Stimulated activated CD4-positive, alpha-beta T cell treated with anti-CD3 and anti-CD28 coated beads, Interleukin-15, amount 100 ng/mL, for 1 hour (primary cell): ENCODE measurements at places on chromosomes 4 and X.

GRCh38 chr4:88163336-88163735 lies 4.9 kb upstream of the ABCG2 start:
- DNase-seq = no peak

DNA sequence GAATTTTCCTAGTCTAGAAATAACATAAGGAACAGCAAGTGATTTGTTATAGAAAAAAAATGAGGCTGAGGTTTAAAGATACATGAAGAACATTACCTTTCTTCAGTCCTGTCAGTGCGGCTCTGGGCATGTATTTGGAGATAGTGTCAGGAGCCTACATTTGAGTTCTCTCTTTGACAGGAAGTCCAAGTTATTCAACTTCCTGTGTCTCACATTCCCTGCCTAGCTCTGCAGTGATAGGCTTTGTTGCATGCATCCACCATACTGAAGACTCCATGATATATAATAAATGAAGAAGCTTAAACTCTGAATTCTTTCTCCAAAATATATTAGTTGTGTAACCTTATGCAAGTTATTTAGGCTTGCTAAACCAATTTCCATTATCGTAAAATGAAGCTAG lies 148.7 kb downstream of the RELL1 start:
- no peak for DNase-seq

GRCh38 chr4:100041646-100042045 lies 91.6 kb upstream of the H2AZ1 start:
- no peak for DNase-seq

DNA sequence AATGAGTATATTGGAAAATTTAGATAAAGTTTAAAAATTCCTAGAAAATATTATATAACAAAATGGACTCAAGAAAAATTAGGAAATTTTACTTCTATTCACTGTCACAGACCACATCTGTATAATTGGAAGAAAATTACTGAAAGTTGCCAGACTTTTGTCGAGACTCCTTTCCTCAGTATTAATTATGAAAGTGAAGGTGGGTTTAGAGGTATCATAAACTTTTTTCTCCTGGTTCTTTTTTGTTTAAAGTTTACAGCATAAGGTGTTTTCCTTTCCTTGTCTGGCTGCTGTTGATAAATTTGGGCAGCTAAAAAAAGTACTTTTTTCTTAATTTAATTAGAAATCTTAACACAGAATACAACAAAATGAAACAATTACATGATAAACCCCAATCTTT lies 6.7 kb upstream of the TEX13D start:
- DNase-seq = no peak

DNA sequence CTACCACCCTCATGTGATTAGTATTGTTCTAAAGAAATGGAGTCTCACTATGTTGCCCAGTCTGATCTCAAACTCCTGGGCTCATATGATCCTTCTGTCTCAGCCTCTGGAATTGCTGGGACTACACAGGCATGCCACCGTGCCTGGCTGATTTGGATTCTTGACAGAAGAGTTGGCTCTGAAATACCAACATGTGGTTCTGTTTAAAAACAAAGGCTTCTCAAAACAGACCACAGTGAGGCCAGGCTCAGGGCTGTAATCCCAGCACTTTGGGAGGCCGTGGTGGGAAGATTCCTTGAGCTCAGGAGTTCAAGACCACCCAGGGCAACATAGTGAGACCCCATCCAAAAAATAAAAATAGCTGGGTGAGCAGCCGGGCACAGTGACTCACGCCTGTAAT lies 126.7 kb downstream of the DHRSX start:
- no peak for DNase-seq

- no peak for DNase-seq
Observed at GRCh38 chrX:139844884-139845283, 88.0 kb downstream of the ATP11C start.

DNA sequence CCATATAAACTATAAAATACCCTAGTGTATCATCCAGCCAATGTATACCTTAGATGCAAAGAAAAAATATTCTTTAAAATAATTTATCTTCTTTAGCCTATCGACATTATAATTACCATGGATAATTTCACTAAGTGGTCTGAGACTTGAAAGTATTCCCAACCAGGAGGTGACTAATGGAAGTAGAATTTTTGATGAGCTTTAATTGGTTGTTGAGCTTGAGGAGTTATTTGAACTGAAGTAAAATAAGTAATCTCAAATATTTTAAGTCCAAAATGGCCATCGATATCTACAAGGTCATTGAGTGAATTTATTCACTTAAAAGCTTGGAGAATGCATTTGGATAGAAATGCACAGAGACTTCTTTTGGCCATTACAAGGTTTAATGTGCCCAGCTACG lies 436.2 kb downstream of the TLL1 start:
- no peak for DNase-seq

GRCh38 chr4:98193459-98194105 lies 50.3 kb upstream of the STPG2 start:
- no peak for DNase-seq

GRCh38 chr4:77352192-77352591 lies 195.2 kb downstream of the CCNG2 start:
- DNase-seq = no peak

DNA sequence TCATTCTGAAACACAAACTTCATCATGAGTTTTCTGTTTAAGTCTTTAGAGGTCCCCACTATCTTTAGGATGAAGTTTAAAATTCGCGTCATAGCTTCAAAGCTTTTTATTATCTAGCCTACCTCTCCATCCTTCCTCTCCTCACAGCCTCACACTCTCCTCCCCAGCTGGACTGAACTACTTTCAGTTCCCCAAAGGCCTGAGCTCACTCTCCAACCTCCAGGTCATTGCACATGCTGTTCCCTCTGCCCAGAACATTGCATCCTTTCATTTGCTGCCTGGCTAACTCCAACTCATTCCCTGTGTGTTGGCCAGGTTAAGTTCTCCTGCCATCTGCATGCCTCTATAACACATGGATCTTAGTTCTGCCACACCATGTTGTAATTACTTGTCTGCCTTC lies 2.9 kb upstream of the OTUD5 start:
- no peak for DNase-seq

- no peak for DNase-seq
Observed at GRCh38 chr4:11404431-11404830, 24.3 kb downstream of the HS3ST1 start.

DNA sequence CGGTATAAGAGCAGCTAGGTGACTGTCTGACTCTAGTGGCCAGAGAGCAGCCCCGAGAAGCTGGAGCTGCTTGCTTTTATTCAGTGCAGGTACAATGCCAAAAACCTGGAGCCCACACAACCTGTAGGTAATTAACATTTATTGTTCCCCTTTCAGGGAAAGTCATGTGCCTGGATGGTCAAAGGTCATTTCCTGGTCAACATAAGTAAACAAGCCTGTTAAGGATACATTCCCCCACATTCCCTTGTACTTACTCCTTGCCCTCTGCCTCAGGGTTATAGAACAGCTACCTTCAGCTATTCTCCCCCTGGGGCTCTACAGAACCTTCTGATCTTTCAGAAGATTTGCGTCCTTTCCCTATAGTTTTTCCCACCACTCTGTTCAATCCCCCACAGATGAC lies 253.4 kb downstream of the TMA16 start:
- DNase-seq = no peak

- DNase-seq = peak; percentile 38
Observed at GRCh38 chr4:7761720-7762119, 177.9 kb downstream of the AFAP1 start.

GRCh38 chr4:2441393-2442174 lies 22.8 kb downstream of the CFAP99 start:
- peak; percentile 42 for DNase-seq

- no peak for DNase-seq
Observed at GRCh38 chr4:121900132-121900983, 30.1 kb upstream of the BBS7 start.

DNA sequence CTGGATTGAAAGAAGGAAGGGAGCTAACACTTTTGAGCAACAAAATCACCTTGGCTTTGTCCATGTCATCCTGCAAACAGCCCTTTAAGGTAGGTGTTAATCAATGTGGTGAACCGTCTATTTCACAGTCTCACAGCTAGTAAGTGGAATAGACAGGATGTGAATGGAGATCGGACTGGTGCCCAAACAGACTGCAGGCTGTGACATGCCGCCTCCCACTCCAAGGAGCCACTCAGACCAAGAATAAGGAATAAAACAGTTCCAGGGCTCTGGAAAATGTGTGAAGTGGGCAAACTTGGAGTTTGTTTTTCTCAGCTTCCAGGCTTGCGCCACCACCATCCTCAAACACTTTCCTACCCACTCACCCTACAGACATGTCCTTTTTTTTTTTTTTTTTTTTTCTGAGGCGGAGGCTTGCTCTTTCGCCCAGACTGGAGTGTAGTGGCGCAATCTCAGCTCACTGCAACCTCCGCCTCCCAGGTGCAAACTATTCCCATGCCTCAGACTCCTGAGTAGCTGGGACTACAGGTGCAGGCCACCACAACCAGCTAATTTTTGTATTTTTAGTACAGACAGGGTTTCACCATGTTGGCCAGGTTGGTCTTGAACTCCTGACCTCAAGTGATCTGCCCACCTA lies 57.7 kb upstream of the SEC24B start:
- DNase-seq = no peak

DNA sequence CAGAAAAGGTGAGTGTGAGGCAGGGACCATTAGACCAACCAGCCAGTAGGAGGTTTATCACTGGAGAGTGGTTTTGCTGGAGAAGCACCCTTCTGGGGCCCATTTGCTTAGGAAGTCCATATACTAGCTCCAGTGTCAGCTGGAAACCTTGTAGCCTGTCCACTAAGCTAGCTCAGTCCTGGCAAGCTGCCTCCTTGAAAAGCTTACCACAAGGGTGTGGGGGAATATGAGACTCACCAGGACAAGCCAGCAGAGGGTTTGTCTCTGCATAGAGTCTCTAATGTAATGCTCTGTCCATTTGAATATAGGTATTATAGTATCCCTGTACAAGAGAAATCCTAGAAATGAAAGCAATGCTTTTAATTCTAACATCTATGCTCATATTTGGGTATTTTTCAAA lies 86.3 kb downstream of the FBXL5 start:
- no peak for DNase-seq

GRCh38 chr4:139901531-139902320 lies 236.1 kb downstream of the MGST2 start:
- DNase-seq = no peak

- DNase-seq = no peak
Observed at GRCh38 chr4:145694929-145695328, 15.0 kb downstream of the C4orf51 start.

GRCh38 chrX:70488856-70489255 lies 44.2 kb downstream of the DLG3 start:
- no peak for DNase-seq

- DNase-seq = no peak
Observed at GRCh38 chr4:112939901-112940300, 109.6 kb upstream of the ANK2 start.

- no peak for DNase-seq
Observed at GRCh38 chrX:146906166-146906565, 91.6 kb upstream of the CXorf51A start.

GRCh38 chr4:118845552-118846050 lies 9.7 kb upstream of the SEC24D start:
- no peak for DNase-seq
